ENCODE measurements at places on chromosomes 7 and 10.

DNA sequence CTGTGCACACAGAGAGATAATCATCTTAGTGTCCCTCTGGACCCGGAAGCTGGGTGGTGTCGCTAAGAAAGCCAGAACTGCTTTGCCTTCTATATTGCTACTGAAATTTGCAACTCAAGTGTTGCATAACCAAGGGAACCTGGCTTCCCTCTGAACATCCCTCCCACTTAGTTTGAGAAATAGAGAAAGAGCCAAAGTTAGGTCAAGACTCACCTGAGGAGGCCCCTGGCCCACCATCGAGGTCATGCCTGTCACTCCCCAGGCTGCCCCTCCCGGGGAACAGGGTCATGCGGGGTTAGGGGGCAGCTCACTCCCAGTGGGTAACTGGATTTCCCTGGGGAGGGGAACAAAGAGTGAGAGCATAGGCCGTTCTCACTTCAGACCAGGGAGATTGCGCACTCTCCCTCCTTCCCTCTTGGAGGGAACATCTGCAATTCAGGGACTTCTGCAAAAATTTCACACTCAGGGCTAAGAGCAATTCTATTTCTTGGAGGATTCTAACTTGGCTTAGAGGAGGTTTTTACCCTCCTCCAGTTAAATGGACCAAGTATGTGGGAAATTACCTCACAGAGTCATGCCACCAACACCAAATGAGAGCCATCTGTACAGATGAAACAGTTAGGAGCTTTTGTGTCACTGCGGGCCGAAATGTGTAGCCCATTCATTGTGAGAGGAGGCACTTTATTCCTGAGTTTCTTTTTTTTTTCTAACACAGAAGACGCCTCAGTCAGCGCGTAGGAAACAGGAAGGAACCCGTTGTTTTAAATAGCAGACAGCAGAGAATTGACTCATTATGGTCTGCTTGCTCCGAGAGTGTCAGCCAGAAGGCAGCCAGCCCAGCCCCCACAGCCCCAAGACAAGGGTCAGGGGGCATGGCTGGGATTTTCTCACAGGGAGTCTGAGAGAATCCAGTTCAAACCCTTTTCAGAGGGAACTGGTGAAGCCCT is 221.3 kb downstream of the ARHGAP12 start:
- DNase-seq: peak; percentile 68

GRCh38 chr10:103622935-103623574 is 129.6 kb downstream of the NEURL1 start:
- DNase-seq: no peak

GRCh38 chr7:31310321-31310935 is 30.1 kb downstream of the NEUROD6 start:
- DNase-seq: no peak

GRCh38 chr7:123615344-123615743 is 13.7 kb downstream of the ASB15 start:
- DNase-seq: no peak
